ENCODE measurements at places on chromosomes 3 and 15. TPM values are rescaled to one million over a fixed set of nuclear protein-coding genes. Genes with fewer than 3 reads are reported as not detected.

Gene BFSP2
- not detected for total RNA-seq

Gene GDPGP1
- total RNA-seq: 15.4 TPM

Gene FETUB
- total RNA-seq: not detected

DNA sequence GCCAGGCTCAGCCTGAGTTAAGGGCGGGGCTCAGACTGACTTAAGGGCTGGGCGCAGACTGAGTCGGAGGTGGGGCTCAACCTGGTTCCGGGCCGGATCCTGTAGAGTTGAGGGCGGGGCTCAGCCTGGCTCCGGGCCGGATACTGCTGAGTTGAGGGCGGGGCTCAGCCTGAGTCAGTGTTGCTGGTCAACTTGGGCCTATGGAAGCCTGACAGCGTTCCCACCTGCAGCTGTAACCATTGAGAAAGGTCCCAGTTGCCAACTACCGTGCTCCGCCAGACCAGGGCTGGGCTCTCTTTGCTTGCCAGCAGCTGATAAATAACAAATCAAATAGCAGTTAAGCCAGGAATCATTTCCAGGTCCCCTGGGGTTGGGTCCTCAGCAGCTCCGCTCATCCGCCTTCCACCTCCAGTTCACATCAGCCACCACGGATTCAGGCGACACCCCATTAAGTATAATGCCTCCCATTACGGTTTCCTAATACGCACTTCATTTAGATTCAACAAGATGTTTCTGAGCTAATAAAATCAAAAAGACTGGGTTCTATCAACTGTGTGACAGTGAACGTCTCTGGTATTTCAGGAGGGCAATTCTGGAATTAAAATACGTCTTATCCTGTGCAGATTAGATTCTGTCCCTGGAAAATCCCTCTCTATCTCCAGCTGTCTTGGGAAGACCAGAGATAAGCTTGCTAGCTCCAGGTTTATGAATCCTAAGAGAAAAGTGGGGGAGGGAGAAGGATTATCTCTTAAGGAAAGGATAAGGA lies 7.3 kb downstream of the GRIP2 start:
- H3K36me3 ChIP-seq: no peaks in the 10 kb centered on the region
- H3K27ac ChIP-seq: no peak overlapping the region
- peaks cover 3% of the 10 kb centered on the region for H3K4me1 ChIP-seq
- peak; percentile 49 for DNase-seq
- no peak overlapping the region for H3K4me3 ChIP-seq

DNA sequence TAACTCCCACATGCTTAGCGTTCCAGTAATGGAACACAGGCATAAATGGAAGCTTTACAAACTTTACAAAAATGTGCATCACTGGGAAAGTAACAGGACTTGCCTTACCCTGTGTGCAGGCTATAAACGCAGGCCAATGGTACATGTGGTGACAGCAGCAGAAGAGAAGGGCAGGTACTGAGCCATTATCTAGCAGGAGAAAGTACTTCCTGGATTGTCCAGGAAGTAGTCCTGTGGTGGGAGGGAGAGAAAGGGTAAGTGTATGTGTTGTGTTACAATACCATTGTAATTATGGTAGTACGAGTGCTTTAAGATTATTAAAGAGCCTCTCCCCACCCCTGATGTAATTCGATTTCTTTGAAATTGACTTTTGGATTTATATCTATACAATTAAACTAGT lies 5.3 kb downstream of the ATP1B3 start:
- DNase-seq: no peak
- no peaks in the 10 kb centered on the region for H3K27me3 ChIP-seq
- H3K4me3 ChIP-seq: no peak overlapping the region

GRCh38 chr3:61885414-61885813 lies 324.0 kb downstream of the PTPRG start:
- H3K27me3 ChIP-seq: no peaks in the 10 kb centered on the region
- H3K4me3 ChIP-seq: no peak overlapping the region
- no peaks in the 10 kb centered on the region for H3K36me3 ChIP-seq
- H3K4me1 ChIP-seq: 0 out of 2 replicates have a peak, but pooled peaks cover 3% of the 10 kb centered on the region
- no peak for DNase-seq

DNA sequence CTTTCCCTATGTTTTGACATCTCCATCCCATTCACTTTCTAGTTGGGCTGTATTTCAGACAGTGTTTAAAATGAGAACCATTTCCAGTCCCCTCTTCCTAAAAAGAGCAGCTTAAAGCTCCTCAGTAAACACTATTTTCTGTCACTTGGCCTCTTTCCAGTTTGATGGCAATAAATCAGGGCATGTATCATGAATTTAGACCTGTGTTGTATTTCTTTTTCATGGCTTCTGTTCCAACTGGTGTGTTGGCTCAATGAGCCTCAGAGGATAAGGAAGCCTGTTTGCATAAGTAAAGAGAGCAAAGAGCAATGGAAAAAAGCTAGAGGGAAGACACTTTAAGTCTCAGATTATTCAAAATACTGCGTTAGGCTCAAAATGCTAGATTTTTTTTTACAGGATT lies 7.2 kb downstream of the CCDC80 start:
- no peak overlapping the region for H3K4me3 ChIP-seq
- H3K36me3 ChIP-seq: no peaks in the 10 kb centered on the region

DNA sequence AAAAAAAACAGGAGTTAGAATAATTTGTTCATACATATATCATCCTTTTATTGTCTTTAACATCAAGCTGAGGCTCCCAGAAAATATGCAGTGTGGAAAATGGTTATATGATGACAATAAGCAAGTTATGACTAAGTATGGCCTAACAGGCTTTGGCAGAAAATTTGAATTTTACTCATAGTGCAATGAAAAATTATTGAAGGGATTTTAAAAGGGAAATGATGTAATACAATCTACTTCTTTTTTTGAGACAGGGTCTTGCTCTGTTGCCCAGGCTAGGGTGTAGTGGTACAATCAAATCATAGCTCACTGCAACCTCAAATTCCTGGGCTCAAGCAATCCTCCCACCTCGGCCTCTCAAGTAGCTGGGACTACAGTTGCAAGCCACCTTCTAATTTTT lies 78.7 kb downstream of the FAIM start:
- H3K4me3 ChIP-seq: no peak overlapping the region
- H3K36me3 ChIP-seq: 0 out of 2 replicates have a peak, but pooled peaks cover 7% of the 10 kb centered on the region
- H3K4me1 ChIP-seq: no peaks in the 10 kb centered on the region
- no peak overlapping the region for H3K27ac ChIP-seq

DNA sequence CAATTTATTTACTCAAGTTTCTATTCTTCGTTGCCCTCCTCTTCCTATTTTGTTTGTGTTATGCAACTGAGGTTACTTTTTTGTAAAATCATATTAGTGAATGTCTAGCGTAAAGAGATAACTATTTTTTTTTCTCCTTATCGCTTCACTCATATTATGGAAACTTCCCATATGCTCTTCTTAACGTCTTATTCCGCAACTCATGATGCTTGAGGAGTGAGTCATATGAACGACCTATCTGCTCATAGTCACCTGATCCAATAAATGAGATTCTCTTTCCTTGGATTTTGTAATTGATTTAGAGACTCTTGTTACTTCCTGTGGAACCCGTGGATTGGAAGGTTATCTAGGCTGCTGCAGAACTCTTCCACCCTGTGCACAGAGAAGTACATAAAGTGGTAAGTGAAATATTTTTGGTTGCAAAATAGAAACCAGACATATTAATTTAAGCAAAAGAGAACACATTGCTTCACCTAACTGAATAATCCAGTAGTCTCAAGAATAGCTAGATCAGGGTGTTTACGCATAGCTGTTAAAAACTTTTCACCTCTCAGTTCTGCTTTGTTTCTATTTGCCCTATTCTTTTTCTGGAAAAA lies 719.3 kb upstream of the SGO1 start:
- H3K27ac ChIP-seq: no peak overlapping the region
- DNase-seq: no peak
- H3K4me1 ChIP-seq: no peaks in the 10 kb centered on the region
- H3K27me3 ChIP-seq: no peaks in the 10 kb centered on the region

DNA sequence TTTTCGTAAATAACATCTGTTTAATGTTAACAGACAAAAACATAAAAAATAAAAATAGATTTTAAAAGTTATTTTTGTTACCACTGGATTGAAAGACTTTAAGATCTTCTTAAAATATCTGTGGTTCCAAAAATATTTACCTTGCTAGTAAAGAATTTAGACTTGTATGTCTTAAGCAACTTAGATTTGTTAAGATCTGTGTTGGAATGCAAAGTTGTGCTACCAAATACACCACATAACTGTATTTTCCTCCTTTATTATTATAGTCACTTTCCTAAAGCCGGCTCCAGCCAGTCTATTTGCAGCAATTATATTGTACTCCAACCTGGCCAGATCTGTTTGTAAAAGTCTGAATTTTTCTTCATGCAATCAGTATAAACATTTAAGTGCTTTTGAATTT lies 63.7 kb downstream of the SPRED1 start:
- no peak for DNase-seq
- no peak overlapping the region for H3K27ac ChIP-seq
- no peaks in the 10 kb centered on the region for H3K27me3 ChIP-seq
- no peaks in the 10 kb centered on the region for H3K36me3 ChIP-seq
